ENCODE measurements at places on chromosomes 11 and 22.

DNA sequence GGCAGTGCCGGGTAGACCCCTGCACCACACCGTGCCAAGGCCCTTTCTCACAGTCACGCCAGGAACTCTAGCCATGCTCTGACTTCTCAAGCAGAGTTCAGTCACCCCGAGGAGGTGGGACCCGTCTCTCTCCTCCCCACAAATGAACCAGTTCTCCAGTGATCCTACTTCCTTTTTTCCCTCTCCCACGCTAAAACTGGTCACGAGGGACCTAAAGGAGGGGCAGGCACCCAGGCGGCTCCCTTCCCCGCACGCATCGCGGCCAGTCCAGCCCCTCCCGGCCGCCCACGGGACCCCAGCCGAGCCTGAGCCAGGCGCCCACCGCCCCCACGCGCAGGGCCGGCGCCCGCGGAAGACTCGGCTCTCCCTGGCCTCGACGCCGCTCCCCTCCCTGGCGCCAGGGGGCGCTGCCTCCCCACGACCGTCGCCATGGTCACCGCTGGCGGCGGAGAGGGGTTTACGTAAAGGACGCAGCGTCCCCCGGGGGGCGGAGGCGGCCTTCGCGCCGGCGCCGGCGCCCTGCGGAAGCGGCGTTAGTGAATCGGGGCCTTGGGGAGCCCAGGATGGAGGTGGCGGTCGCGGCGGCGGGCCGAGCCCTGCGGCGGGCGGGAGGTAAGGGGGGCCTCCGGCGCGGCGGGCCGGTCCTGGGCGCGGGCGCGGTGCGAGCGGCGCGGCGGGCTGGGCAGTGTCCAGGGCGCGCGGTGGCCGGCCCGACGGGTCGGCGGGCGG, at the start of gene DAGLA:
TSS of gene DAGLA (plus strand) at position 499 of the 729 bp plus-strand sequence. CDS start 39,765 bp downstream, outside the sequence.
- no peak for DNase-seq

- no peak for DNase-seq
These were observed 49.7 kb upstream of the ARFGAP3 start for GRCh38 chr22:42906605-42907348.

DNA sequence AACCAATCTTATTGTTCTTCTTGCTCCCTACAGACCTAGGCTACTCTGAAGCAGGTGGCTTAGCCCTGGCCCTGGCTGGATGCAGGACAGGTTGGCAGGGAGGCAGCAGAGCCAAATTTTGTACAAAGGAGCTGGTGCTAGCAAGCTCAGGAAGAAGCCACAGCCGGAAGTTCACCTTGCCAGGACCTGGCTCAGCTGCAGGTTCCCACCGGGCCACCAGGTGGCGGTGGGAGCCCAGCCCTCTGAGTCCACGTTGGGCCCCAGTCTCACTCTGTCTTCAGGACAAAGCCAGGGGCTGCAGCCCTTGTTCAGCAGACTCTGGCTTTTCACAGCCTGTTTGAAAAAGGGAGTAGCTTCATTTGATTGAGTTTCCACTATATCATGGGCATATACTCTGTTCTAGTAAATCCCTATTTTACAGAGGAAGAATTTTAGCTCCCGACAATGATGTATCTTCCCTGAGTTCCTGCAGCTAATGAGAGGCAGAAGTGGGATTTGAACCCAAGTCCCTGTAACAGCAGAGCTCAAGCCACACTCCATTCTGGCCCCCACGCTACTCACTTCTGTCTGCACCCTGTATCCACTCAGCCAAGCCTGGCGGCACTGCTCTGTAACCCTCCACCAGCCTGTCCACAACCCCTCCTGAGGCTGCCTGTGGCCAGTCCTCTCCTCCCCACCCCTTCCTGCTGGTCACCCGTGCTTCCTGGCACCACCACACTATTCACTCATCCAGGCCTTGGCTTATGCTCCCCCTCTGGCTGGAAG, 3.3 kb downstream of the TKFC start:
- DNase-seq, result no peak

- DNase-seq, result no peak
These were observed at the start of gene OR10A2 for GRCh38 chr11:6862961-6863360. Gene OR10A2, plus strand, starts transcription at chr11:6863057. Its CDS starts 6,698 bp downstream, at chr11:6869755.

DNA sequence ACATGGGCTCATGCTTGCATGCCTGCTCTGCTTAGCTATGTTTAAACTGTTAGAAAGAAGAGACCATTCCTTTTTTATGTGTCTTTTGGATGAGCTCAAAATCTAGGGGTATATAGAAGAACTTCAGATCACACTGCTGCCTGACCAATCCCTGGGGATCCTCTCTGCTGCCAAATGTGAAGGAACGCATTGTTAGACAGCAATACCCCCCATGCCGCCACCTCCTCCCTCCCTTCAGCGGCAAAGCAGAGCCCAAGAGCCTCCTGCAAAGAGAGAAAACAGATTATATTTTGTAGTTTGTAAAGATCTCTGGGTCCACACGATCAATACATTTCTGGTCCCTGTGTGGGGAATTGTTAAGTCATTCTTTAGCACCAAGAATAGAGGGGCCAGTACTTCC, 677.6 kb downstream of the NTM start:
- DNase-seq, result no peak

DNA sequence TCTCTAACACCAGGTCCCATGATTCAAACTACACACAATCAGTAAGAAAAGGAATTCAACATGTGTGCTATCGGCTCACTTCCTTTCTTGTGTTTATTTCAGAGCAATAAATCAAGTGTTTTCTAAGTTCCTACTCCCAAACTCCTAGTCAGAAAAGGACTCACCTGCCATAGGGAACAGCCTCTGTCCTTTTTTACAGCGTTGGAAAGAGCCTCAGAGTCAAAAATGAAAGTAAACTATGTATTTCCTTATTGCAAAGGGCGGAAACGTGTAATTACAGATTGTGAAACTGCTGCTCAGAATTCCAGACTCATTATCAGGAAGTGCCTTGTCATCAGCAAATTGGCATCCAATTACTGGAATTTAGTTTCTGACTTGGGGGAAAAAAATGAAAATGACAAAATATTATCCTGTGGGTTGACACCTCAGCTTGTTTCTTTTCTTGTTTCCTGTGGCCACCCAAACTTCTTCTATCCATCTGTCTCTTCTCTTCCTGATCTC, at the start of gene CASP4:
TSS of gene CASP4 (minus strand) at position 220 of the 501 bp plus-strand sequence. CDS start at position 171, 49 bp downstream.
- peak; percentile 47 for DNase-seq

DNA sequence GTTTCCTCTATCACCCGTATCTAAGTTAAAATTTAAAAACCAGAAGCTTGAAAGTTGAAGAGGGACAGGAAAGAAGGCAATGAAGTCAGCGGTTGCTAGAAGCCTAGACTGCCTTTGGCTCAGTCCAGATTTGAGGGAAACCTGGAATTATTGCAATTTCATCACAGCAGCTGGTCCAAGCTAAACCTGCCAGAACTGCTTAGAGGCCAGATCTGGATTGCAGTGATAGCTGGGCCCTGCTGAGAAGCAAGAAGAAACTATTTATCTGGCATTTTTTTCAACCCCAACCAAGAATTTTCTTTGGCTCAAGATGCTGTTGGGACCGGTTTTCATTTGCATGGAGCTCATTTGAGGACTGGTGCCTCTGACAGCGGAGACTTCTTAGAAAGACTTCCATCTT, 121.5 kb upstream of the TEAD1 start:
- DNase-seq, result peak; percentile 89

DNA sequence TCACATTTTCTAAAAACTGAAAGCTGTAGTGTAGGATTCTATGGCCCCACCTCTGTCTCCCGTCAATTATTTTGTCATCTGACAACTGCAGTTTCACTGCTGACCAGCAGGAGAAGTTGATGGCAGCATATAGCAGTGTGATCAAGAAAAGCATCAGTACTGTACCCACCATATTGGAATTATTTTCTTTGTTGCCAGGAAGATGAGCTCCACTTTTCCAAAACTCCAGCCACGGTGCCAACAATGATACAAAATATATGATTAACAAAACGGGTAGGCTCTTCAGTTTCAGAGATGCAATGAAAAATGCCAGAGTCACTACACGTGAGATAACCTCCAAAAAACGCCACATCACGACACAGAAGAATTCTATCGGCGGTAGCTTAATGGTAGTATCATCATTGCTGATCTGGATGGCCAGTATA, 41.3 kb downstream of the XKR3 start:
- DNase-seq, result no peak
